ENCODE measurements at places on chromosomes 16 and 17.
A peak's percentile ranks its signal among the peaks of the same experiment; 100 is the strongest.

DNA sequence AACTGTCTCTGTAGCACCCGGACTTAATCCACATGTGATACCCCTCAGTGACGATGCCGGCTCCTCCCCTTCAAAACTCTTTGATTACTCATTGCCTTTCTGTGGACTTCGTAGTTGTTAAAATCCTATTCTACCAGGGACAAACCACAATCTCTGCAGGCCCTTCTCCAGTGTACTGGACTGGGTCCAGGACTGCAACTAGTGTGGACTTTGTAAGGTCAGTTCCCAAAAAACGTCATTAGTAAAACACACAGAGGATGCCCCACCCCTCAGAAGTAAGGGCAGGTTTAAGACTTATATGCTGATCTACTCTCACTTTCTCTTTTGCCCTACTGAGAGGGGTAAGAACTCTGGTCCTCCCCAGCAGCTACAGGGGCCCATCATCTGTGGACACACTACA is 10.5 kb upstream of the NUDT7 start:
- DNase-seq = no peak

GRCh38 chr17:35252651-35253050 is 9.8 kb downstream of the SLFN5 start:
- no peak for DNase-seq

DNA sequence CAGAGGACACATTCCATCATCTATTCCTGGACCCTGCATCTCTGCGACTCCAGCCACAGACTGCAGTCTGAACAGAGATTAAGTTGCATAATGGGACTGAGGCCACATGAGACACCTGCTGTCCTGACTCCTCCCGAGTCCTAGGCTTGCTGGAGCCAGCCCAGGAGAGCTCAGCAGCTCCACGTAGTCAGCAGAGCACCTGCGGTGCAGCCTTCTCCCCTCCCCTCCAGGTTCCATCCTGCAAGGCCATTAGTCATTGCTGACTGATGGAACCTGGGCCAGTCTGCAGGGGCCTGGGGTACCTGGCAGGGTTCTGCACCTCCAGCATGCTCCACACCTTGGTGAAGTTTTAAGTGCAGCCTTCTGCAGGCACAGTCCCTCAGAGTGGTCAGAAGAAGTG is 76.7 kb downstream of the PLD6 start:
- no peak for DNase-seq

- no peak for DNase-seq
These were observed 11.4 kb downstream of the HSD3B7 start for GRCh38 chr16:30996324-30996984.

- DNase-seq = peak; percentile 12
These were observed 20.5 kb downstream of the EMC8 start for GRCh38 chr16:85778873-85779272.

DNA sequence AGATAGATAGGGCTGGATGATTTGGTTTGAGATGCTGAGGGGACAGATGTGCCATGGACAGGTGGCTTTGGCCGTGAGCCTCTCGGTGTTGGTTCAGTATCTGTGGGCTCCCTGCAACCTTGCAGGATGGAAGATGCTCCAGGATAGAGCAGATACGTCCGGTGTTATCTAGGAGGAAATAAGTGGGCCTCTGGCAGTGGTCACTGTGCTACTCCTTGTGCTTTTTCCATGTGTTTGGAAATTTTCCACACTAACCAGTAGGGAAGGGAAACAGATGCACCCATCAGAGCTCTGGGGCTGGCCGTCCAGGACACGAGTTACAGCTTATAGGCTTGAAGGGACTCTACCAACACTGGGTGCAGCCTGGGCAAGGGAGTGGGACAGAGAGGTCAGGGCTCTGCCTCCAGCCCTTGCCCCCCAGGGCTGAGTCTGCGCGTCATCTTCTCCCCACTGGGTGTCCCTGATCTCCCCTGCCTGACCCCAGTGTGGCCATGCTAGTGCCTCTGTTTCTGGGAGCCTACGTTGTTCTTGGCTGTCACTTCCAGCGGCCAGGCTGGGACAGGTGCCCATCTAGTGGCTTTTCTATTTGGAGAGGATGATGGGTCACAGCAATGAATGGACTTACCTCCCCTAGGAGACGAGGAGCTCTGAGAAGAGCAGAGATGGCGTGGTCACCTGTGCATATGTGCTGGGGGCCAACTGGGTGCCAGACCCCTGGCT is 166.9 kb downstream of the SEC14L1 start:
- DNase-seq = no peak

- DNase-seq = no peak
These were observed 14.6 kb downstream of the CALB2 start for GRCh38 chr16:71373073-71373472.

- no peak for DNase-seq
These were observed 143.0 kb upstream of the NOL11 start for GRCh38 chr17:67574658-67575293.
